ENCODE measurements at places on chromosomes 12 and 14. TPM values are rescaled to one million over a fixed set of nuclear protein-coding genes. Genes with fewer than 3 reads are reported as not detected.
A peak's percentile ranks its signal among the peaks of the same experiment; 100 is the strongest.

CFAP73 gene
- 5.7 TPM for total RNA-seq

PARPBP gene
- 2.0 TPM for total RNA-seq

KRT74 gene
- not detected for total RNA-seq

PPM1A gene
- 50.8 TPM for total RNA-seq

NRXN3 gene
- 13.6 TPM for total RNA-seq

CATSPERB gene
- total RNA-seq: 1.8 TPM

DNA sequence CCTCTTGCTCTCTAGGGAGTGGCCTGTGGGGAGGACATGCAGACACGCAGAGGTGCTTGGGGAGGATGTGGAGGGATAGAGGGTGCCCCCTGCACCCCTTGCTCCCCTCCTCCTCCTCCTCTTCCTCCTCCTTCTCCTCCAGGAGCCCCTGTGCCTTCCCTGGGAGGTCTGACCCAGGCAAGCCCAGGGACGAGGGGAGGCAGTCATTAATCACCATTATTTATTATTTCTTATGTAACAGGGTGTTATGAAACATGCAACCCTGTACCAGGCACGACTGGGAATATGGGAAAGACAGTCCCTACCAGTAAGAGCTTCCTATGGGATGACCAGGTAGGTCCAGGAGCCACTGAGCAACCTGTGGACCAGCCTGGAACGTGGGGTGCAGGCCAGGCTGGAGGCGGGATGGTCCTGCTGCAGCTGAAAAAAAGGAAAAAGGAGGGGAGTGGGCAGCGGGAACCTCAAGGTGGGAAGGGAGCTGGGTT is 22.5 kb upstream of the PGF start:
- no peak for DNase-seq
- H3K36me3 ChIP-seq: no peaks in the 10 kb centered on the region

DNA sequence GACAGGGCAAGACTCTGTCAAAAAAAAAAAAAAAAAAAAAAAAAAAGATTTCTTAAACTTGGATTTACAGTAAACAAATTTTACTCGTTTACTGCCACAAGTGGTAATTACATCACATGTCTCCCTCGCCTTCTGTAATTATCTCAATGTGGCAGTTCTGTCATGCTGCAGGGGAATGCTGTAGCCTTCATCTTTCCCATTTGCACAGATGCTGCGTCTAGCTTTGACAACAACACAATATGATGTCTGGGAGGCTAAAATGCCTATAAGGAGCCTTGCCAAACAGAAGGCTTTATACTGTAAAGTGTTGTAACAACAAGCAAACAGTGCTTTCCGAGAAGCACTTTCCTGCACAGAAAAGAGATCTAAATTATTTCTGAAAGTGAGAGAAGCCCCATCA is 48.7 kb downstream of the ESR2 start:
- no peak overlapping the region for H3K4me3 ChIP-seq
- no peak for DNase-seq
- no peaks in the 10 kb centered on the region for H3K36me3 ChIP-seq
- H3K4me1 ChIP-seq: no peaks in the 10 kb centered on the region
- no peaks in the 10 kb centered on the region for H3K27me3 ChIP-seq
- H3K27ac ChIP-seq: no peak overlapping the region

DNA sequence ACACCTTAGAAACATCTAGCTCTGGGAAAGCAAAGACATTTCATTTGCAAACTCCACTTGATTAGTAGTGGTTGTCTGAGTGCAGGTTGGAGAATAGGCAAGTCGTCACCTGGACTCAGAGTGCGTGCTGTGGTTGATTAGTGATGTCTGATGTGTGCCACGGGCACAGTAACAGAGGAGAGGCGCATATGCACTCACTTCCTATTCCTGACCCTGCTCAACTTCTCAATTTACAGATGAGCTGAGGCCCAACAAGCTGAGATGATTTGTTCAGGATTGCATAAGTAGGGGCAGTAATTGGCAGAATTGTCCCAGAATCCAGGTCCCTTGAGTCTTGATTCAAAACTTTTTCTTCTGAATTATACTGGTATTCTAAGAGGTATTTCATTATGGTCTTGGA is 44.9 kb downstream of the ADCK1 start:
- no peak for DNase-seq
- H3K4me1 ChIP-seq: no peaks in the 10 kb centered on the region
- no peak overlapping the region for H3K27ac ChIP-seq
- no peak overlapping the region for H3K4me3 ChIP-seq
- no peaks in the 10 kb centered on the region for H3K36me3 ChIP-seq

GRCh38 chr12:132566516-132567131 is 43.8 kb downstream of the LRCOL1 start:
- peaks cover 14% of the 10 kb centered on the region for H3K4me1 ChIP-seq
- H3K36me3 ChIP-seq: no peaks in the 10 kb centered on the region
- no peak overlapping the region for H3K27ac ChIP-seq
- no peak for DNase-seq
- H3K27me3 ChIP-seq: no peaks in the 10 kb centered on the region
- no peak overlapping the region for H3K4me3 ChIP-seq

GRCh38 chr12:48716168-48716492 is 377 bp downstream of the CCNT1 start:
- peak overlapping the region; percentile 96 for H3K27ac ChIP-seq
- peaks cover 46% of the 10 kb centered on the region for H3K4me1 ChIP-seq
- peak overlapping the region; percentile 74 for H3K4me3 ChIP-seq
- DNase-seq: no peak
